ENCODE measurements at places on chromosomes 5 and 9.

GRCh38 chr5:36644727-36645126 lies 38.3 kb downstream of the SLC1A3 start:
- DNase-seq: no peak

- no peak for DNase-seq
Observed at GRCh38 chr9:130147910-130148309, 24.3 kb upstream of the NCS1 start.

GRCh38 chr5:61737964-61738340 lies 405.9 kb downstream of the ZSWIM6 start:
- DNase-seq: no peak

DNA sequence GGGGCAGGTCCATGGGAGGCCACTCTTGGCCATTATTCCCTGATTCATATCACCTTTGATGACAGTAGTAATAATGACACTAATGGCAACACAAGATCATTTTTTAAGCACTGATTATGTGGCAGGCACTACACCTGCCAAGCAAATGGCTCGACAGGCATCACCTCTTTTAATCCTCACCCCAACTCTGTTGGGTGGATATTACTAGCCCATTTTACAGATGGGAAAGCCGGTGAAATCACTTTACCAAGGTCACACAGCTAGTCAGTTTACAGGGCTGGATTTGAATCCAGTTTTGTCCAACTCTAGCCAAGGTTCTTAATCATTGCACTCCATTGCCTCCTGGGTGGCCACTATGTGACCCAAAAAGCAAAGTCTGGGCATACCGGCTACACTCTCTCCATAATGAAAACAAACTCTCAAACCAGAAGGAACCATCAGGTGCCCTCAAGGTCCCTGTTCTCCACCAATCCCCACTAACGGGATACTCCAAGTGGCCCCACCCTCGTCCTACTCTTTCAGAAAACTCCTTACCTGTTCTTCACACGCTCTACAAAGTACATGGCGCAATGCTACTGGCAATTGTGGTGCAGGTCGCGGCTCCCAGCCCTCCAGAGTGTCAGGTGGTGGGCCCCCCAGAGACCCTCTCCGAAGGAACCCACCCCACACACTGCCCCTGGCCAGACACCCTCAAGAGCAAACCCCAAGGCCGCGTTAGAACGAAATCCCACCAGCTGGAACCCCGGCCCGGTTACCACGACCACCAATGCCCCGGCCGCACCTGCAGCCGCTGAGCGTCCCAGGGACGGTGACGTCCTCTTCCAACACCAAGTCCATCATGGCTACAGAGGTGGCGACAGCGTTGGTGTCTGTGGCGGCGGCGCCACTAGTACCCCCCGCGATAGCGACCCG lies 572 bp downstream of the CDK5RAP2 start:
- no peak for DNase-seq

DNA sequence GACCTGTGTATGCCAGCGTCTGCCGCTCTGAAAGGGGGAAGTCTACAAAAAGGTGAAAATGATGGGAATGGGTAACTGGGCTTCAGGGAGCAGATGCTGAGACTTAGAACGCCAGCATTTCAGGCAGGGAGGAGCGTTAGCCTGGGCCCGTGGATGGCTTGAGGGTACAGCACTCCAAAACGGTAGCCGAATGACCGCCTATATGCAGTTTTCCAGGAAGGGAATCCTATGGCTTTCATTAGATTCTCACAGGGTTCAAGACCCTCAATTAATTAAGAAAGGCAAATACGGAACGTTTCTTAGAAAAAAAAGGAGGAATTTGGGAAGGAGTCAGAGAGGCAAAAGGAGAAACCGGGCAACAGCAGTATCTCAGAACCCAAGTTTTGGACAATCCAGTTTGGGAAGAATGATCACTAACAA lies 639 bp downstream of the AMACR start:
- DNase-seq: no peak

GRCh38 chr5:17178373-17178675 lies 39.1 kb upstream of the BASP1 start:
- no peak for DNase-seq

DNA sequence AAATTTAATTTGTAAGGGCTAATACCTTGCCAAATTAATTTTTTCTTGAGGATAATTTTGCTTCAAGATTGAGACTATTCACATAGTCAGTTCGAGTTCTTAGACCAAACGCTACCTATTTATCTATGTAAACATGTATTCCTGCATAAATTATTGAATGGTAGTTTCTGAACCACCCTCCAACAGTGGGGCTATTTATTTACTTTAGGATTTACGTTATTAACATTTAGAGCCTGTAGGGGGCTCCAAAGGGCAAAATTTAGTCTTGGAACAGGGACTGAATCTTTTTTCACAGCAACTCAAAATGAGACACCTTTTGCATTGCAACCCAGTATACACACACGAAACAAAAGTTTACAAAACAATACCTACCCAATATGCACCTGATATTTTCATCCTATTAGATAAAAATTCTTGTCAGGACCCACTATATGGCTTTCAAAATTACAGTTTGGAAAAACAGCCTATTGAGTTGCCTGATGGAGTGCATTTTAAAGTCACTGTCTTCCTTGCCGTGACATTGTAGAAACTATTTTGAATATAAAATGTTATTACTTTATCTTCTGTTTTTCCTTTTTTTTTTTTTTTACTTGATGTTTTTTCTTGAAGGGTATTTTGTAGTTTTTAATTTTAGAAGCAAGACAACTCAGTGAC lies 47.1 kb upstream of the POU4F3 start:
- DNase-seq: peak; percentile 15

DNA sequence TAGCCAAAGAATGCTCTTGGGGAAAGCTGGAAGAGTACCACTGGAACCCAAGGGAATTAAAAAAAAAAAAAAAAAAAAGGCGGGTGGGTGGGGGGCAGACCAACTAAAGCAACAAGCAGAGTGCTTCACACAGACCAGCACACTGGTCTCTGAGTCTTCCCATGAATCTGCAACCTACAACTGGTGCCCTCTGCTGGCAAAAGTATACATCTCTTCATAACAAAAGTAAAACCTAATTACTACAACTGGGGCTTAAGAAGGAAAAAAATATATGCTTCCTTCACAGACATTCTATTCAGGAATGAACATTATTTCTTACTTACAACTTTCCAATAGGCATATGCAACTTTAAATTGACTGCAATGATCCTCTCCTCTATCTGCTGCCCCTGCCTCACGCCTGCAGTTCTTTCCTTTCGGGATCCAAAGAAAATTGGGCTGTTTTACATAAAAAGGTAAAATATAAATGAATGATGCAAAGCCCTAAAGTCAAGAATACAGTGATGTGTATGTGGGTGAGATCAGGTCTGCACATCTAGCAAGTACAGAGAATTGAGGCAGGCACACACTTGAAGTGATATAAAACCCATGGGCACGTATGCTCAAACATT lies 7.2 kb upstream of the KLHL3 start:
- DNase-seq: peak; percentile 66

DNA sequence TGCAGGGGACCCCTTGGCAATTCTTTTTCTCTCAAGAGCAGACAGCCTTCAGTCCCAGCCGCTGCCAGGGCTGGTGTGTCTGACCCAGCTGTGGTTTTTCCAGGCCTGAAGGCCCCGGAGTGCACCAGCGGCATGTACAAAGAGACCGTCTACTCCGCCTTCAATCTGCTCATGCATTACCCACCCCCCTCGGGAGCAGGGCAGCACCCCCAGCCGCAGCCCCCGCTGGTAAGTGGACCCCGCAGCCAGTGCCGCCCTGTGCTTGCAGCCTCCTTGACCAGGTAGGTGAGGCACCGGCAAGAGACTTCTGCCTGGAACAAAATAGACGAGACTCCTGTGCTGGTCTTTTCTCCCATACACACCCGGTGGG lies 1.3 kb downstream of the TCF7 start:
- DNase-seq: no peak

- DNase-seq: no peak
Observed at GRCh38 chr5:87899721-87900131, 368.9 kb downstream of the TMEM161B start.

GRCh38 chr9:74726581-74726980 lies 161.1 kb downstream of the TRPM6 start:
- no peak for DNase-seq

- DNase-seq: no peak
Observed at GRCh38 chr9:12667892-12668291, 25.3 kb upstream of the TYRP1 start.

- DNase-seq: no peak
Observed at GRCh38 chr9:21692390-21692789, 110.0 kb upstream of the MTAP start.

- DNase-seq: no peak
Observed at GRCh38 chr5:58849921-58850667, 267.2 kb downstream of the RAB3C start.

DNA sequence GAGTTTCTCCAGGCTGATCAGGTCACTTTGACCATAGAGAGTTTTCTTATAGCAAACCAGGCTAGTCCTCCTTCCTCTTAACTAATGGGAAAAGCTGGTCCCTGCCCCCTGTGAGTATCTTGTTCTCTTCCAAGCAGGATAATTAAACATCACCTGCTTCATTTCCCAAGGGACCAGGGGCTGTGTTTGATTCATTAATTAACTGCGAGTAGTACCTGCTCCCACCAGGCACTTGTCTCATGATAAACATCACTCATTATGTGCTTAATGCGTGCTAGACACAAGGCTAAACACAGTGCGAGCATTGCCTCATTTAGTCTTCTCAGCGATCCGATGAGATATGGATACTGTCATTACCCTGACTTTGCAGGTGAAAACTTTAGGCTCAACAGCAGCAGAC lies 1.7 kb upstream of the FAM163B start:
- no peak for DNase-seq

DNA sequence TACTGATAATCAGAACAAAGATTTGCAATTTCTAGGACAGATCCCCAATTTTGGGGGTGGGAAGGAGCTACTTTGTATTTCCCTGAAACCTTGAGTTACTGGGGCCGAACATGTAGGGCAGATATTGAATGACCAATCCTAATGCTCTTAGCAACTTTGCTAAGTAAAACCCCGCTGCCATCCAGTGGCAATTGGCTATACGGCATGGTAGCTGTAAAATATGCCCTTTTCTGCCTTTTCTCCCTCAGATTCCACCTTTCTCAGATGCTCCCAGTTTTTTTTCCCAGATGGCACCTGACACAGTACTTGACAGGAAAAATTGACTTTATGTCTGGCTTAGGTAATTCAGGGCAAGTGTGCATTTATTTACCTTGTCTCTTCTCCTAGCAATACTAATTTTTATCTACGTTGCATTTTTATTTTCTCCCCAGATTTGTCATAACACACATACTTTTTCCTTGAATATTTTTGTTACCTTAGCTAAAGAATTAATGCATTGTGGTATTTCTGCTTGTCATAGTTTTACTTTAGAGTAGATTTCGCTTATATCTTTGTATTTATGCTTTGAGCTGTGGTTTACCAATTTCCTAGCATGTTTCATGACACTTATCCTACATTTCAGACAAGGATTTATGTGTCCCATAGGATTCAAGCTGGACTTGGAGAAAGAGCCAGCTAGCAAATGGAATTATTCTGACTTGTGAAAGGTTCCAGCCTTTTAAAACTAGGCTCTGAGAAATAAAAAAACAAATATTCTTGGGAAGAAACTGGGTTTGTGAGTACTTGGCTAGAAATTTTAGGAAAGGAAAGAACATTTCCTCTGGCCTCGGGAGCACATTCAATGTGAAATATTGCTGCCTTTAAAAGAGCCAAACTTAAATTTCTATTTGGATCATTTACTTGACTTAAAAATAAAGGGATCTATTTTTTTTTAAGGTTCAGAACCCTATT lies 37.4 kb downstream of the PIK3R1 start:
- peak; percentile 28 for DNase-seq

- no peak for DNase-seq
Observed at GRCh38 chr5:105885266-105885665, 1785.5 kb downstream of the EFNA5 start.

DNA sequence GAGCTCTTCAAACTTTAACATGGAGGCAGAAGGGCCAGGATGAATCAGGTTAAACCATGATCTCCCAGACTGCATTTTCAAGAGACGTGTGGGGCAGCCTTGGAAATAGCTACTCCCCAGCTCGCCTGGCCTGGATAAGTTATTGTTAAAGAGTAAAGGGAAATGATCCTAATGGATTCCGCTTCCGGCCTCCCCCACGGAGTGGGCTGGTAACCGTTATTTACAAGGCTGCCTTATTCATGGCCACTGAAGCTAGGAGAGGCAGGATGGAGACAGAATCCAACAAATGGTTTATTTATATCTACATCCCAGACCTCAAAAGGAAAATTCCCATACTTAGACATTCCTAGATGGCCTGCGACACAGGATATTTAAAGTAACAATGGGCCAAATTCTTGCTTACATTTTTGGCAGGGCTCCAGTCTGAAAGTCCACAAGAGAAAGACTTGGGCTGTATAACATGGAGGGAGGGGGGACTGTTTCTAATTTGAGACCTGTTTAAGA lies 27.9 kb downstream of the SPRY4 start:
- DNase-seq: no peak

DNA sequence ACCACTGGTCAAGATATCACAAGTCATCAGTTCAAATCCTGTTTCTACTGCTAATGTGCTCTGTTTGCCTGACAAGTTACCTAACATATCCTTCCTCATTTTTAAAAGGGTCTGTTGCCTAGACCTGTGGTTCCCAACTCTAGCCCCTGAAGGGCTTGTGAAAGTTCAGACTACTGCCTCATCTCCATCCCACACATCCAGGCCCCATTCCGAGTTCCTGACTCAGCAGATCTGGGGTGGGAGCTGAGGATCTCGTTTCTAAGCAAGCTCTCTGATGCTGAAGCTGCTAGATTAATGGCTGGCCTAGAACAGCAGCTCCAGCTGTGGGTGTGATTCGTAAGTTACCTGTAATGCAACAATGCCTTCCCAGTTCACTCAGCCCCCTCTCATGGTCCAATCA lies 32.5 kb downstream of the S1PR3 start:
- no peak for DNase-seq

DNA sequence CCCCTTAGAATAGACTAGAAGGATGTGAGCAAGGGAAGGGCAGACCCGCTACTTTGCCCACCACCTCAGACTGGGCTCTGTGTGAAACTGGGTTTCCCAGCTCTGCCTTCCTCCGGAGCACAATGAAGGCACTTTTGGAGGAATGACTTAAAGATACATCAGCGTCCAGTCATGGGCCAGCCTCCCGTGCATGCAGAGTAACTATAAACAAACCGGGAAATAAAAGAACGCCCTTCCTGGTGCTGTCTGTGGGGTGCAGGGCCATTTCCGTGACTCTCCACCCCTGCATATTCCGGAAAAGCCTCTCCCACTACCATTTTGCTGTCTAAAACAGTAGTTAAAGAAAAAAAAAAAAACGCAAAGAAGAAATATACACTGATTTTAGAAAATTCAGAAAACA lies 165.9 kb upstream of the IRX4 start:
- DNase-seq: no peak

GRCh38 chr9:24293386-24293785 lies 252.3 kb downstream of the IZUMO3 start:
- no peak for DNase-seq

- DNase-seq: no peak
Observed at GRCh38 chr9:8172000-8172399, 372.4 kb upstream of the DMAC1 start.

- DNase-seq: no peak
Observed at GRCh38 chr5:31952067-31952466, 222.1 kb downstream of the GOLPH3 start.

GRCh38 chr5:134825212-134825611 lies 20.6 kb upstream of the C5orf24 start:
- DNase-seq: no peak

- DNase-seq: no peak
Observed at GRCh38 chr9:101579711-101580545, 14.8 kb downstream of the PPP3R2 start.

- no peak for DNase-seq
Observed at GRCh38 chr5:122940890-122941289, 95.5 kb downstream of the SNX24 start.

- no peak for DNase-seq
Observed at GRCh38 chr9:27771803-27772545, 198.7 kb upstream of the C9orf72 start.

- DNase-seq: no peak
Observed at GRCh38 chr5:6403416-6403815, 25.1 kb upstream of the MED10 start.

All from central memory CD4-positive, alpha-beta T cell (primary cell).